NAMALWA (cell line): ENCODE measurements at places on chromosomes 4 and X.

GRCh38 chr4:106355193-106355592 is 13.4 kb downstream of the GIMD1 start:
- DNase-seq: no peak

GRCh38 chrX:590693-591404 is 39.7 kb upstream of the SHOX start:
- no peak for DNase-seq

GRCh38 chr4:140258476-140258875 is 104.5 kb upstream of the MAML3 start:
- DNase-seq: no peak

DNA sequence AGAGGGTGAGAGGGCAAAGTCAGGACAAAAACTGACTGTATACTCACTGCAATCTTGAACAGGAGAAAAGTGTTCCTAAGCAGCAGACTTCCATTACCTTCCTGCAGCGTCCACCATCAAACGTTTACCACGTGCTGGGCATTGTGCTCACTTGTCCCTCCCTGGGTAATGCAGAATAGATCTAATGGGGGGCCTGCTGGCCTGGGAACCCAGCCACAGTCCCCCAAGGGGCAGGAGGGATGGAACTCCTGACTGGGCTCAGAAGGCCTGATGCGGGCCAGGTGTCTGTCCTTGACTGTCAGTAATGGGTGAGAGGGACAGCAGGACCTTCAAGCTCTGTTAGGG is 37.6 kb upstream of the FAM156A start:
- DNase-seq: no peak

DNA sequence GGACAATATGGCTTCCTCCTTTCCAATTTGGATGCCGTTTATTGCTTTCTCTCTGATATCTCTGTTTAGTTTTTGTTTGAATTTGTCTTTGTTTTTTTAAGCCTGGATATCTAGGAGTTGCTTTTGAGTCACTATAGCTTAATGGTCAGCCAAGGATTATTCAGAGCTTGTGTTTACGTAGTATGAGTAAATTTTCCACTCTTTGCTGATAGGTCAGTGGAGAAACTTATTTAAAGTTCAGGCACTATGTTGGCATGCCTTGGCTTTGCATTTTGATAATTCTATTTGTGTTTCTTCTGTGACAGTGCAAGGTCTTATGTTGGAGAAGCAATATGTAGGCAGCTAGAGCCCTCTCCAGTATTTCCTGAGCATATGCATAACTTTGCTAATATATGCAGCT is 315.2 kb downstream of the GRID2 start:
- no peak for DNase-seq

- no peak for DNase-seq
Observed at GRCh38 chr4:152038238-152038637, 277.4 kb upstream of the GATB start.

GRCh38 chrX:70039758-70040157 is 10.0 kb downstream of the AWAT2 start:
- DNase-seq: no peak

DNA sequence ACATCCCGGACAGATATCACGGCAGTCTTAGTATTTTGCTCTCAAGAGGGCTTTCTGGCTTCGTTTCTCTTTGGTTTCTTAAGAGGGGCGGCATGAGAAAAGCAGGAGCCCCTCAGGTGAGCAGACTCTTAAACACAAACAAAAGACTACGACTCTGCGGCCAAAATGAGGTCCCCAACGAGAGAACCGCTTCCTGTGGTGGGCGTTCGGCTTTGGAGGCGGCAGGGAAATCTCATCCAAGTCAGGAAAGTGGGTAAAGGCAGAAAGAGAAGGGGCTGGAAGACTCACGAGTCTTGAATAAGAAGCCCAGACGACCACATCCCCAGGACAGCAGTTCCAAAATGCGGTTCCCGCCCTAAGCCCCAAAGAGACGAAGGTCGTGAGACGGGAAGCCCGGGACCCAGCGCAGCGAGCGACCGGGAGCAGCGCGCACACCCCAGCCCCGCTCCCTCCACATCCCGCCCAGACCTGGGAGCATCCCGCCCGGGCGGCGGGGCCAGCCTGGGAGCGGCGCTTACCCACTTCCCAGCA is 409 bp downstream of the UGDH start:
- DNase-seq: no peak

DNA sequence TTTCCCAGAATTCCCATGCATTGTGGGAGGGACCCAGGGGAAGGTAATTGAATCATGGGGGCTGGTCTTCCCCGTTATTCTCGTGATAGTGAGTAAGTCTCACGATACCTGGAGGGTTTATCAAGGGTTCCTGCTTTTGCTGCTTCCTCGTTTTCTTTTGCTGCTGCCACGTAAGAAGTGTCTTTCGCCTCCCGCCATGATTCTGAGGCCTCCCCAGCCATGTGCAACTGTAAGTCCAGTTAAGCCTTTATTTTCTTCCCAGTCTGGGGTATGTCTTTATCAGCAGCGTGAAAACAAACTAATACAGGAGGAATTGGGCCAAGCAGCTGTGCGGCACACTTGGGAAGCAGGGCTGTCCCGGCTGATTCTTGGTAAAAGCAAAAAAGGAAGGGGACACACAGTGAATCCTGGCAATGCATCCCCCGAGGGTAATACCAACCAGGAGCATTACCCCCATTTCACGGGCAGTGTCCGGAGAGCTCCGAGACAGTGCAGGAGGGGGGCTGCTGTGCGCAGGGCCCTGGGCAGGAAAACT is 185.7 kb downstream of the AFAP1 start:
- DNase-seq: peak; percentile 26

DNA sequence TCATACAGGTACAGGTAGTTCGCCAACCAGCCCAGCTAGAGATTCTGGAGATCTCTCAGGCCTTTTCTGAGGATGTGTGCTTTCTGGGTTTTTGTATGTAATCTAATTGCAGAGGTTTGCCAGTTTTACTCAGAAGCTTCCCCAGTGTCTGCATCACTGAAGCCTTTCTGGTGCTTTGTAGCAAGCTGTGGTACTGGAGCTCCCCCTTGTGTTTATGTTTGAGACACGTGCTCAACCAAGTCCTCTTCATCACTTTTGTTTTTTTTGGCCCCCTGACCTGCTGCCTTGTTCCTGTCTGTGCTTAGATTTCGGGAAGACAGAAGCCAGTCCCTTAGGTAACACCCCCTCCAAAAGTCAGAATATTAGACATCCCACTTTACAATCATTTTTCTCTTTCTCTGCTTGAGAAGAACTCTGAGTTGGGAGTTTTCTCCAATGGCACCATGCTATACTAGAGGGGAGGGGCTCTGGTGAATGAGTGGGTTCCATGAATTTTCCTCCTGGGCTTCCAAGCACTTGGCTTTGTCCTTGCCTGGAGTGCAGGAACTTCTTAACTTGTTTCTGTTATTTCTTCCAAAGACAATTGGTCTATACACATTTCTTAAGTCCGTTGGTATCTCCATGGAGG is 128.4 kb upstream of the TBC1D9 start:
- peak; percentile 85 for DNase-seq

DNA sequence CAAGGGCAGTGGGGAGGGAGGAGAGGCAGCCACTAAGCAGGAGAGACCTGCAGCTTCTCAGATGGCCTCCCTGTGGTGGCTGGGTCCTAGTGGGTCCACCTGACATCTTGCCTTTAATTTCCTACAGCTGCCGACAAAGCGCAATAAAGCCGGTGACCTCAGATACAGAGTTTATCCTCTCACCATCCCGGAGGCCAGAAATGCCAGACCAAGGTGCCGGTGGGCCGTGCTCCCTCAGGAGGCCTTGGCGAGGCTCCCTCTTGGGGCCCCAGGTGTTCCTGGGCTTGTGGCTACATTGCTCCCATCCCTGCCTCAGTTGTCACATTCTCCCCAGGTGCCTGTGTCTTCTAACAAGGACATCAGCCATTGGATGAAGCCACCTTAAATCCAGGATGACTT is 103.0 kb downstream of the ADRA2C start:
- no peak for DNase-seq

GRCh38 chrX:19630776-19631707 is 115.7 kb upstream of the MAP3K15 start:
- no peak for DNase-seq

DNA sequence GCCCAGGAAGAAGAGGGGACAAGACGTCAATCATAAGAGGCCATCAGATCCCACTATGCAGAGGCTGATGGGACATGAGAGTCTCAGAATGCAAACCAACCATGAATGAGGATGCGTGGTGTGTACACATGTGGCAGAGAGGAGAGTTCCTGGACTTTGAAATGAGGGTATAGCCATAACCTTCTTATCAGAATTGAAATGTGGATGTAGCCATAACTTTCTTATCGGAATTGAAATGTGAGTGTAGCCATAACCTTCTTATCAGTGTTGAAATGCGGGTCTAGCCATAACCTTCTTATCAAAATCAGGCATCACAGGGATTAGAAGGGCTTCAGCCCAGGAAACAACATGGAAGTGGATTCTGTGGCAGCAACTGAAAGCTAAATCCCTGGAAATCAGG is 415.5 kb upstream of the FAT1 start:
- no peak for DNase-seq

DNA sequence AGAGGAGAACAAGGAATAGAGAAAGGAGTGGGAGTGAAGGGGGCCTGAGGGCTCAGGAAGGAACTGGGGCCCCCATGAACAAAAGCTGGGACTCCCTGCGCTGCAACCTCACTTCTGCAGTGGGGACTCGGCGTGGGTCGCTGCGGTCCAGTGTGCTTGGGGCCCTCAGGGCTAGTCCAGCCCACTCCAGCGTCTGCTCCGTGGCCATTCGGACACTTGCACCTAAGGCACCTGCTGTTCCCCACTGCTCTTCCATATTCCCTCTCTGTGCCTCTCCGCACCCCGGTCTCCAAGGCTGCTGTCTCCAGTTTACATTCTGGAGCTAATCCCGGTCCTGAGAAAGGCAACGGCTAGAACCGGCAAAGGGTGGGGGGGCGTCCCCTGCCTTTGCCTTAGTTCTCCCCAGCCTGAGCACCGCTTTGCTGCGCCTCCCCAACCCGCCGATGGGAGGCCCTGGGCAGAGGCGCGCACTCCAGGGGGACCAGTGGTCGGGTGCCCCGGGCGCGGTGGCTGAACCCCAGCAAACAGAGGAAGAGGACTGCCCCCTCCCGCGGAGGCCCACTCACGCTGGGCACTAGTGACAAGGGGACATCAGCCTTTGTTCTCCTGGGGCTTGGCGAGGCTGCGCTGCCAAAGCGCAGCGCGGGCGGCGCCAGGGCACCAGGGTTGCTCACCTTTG is 327.7 kb upstream of the F9 start:
- DNase-seq: no peak

- DNase-seq: no peak
Observed at GRCh38 chr4:168019921-168020320, 72.4 kb upstream of the ANXA10 start.

DNA sequence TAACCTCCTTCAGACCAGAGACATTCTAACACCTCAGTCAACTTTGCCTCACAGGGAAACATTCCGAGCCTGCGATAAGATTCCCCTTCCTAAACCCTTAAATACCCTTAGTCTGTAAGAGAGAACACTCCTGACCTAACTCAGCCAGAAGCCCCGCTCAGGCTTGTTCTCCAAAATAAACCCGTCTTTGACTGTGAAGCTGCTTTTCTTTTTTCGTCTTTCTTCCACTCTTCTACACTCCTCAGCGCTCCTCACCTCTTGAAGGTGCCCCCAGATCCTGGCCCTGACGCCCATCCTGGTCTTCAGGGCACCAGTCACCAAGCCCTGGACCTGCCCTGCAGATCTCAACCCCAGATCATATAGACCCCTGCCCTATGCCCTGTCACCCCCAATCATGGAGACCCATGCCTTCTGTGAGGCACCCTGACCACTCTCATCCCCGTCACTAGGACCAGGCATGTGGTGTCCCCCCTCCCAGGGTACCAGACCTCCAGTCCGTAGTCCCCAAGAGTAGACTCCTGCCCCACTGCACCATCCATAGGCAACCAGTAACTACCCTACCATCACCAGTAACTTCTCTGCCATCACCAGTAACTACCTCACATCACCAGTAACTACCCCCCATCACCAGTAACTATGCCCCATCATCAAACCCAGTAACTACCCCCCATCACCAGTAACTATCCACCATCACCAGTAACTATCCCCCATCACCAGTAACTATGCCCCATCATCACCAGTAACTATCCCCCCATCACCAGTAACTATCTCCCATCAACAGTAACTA is 3.5 kb downstream of the ASMTL start:
- DNase-seq: no peak

DNA sequence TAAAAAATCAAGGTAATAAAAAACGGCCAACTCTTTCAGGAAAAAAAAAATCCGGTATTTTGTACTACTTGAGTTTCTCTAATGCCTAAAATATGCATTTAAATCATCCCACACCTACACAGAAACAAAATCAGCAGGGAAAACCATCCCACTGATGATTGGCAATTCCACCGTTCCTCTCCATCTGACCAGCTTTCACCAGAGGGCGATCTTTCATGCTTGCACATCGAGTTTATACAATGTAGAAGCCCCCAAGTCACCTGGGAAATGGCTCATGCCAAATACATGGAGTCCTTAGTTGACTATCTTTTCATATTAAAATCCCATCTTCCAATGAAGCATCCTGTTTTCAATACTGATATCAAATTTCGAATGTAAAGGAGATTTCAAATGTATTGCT is 69.2 kb downstream of the PTCHD1 start:
- DNase-seq: no peak
